ENCODE measurements at places on chromosomes 6 and 20.

- DNase-seq, result no peak
Measured at GRCh38 chr20:38303908-38304379, at the start of gene BPI. Gene BPI (plus strand): TSS chr20:38304156. CDS start chr20:38304224, 68 bp downstream.

GRCh38 chr6:151763938-151764680, 43.4 kb upstream of the ESR1 start:
- DNase-seq, result peak; percentile 3

GRCh38 chr6:150177952-150178520, 35.2 kb downstream of the PPP1R14C start:
- no peak for DNase-seq

DNA sequence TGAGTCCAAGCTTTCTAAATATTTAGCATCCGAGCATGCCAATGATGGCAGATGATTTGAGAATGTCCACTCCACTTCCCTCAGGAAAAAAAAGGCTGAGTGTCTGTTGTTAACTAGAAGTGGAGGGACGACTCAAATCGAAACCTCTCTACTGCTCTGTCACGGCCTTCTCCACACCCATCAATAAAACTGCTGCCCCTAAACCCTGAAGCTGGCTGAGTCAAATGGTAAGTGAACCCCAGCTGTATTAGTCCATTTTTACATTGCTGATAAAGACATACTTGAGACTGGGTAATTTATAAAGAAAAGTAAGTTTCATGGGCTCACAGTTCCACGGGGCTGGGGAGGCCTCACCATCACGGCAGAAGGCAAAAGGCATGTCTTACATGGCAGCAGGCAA, 707.0 kb downstream of the QKI start:
- DNase-seq, result no peak

DNA sequence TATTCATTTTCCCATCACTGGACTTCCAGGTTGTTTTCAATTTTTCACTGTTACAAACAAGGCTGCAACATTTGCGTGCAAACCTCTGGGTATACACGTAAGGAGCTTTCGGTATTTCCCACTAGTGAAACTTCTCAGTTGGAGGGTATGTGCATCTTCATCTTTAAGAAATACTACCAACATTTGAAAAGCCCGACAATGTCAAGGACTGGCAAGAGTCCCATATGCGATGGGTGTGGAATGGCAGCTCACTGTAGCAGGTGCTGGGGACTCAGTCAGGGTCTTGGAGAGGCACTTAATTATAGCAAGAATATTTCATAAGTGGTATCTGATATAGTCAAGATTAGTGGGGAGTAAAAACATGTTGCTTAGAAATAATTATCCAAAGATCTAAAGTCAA, 8.9 kb upstream of the HLA-B start:
- no peak for DNase-seq

DNA sequence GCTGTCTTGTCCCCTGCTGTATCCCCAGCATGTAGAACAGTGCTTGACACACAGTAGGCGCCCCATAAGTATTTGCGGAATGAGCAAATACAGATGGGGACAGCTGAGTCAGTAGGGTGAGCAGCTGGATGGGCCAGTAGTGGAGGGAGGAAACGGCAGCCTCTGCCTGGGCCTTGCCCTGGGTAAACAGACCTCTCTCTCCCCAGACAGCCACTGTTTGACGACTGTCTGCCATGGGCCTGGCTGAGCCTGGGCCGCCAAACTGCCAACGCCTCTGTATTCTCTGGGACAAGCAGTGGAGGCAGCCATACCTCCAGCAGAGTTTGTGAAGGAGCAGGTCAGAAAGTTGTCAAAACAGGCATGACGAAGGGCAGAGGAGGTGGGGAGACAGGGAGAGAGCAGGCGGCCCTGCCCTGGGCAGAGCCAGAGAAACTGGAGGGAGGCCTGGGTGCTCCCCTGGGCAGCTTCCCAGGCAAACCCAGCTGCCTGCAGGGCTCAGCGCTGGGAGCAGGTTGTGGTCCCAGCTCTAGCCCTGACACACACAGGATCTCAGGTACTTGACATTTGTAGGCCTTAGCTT, 15.2 kb downstream of the HNF4A start:
- no peak for DNase-seq
